ENCODE measurements at places on chromosomes 12 and 14.

DNA sequence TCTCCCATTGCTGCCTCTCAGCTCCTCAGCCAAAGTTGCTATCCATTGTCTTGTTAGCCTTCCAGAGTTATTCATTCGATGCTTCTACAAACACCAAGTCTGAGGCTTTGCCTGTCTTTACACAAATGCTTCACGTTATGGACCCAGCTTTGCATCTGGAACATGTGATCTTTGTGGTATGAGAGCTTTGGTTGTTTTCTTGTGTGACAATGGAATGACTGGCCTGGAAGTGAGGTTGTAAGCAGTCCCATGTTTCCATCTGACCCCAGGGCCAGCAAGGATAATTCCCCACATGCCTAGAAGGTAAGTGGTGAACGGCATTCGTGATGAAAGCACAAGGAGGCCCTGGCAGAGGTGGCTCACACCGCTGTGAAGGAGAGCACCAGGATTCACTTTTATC lies 866.7 kb upstream of the TMEM132C start:
- no peak for DNase-seq

- DNase-seq: no peak
Measured at GRCh38 chr14:63897721-63898163, 44.9 kb downstream of the SYNE2 start.

DNA sequence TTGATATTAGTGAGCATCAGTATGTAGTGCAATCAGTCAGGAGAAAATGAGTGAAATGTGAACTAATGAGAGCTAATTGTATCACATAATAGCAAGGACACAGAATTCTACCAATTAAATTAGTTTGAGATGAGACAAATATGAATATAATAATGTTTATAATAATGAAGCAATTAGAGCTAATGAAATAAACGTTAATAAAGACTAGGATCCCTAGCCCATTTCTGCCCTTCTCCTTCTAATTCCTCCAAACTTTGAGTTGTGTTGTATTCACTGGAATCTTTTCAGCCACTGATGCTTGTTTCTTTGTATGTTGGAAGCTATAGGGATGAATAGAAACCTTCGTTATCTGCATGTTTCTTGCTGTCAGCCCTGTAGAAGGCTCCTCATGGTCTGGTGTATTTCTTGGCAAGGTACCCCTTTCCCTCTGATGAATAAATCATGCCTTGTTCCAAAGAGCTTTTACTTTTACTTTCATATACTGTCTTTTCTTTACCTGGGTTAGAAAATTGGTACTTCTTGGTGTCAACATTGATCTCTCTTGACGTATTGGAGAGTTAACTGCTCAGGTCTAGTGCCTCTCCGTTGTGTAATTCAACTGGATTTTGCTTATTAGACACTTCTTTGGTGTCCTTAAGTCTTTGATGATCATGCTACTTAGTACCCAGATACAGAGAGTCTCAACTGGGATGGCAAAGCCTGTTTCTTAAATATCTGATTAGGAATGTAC lies 154.8 kb downstream of the PTCSC3 start:
- DNase-seq: no peak

DNA sequence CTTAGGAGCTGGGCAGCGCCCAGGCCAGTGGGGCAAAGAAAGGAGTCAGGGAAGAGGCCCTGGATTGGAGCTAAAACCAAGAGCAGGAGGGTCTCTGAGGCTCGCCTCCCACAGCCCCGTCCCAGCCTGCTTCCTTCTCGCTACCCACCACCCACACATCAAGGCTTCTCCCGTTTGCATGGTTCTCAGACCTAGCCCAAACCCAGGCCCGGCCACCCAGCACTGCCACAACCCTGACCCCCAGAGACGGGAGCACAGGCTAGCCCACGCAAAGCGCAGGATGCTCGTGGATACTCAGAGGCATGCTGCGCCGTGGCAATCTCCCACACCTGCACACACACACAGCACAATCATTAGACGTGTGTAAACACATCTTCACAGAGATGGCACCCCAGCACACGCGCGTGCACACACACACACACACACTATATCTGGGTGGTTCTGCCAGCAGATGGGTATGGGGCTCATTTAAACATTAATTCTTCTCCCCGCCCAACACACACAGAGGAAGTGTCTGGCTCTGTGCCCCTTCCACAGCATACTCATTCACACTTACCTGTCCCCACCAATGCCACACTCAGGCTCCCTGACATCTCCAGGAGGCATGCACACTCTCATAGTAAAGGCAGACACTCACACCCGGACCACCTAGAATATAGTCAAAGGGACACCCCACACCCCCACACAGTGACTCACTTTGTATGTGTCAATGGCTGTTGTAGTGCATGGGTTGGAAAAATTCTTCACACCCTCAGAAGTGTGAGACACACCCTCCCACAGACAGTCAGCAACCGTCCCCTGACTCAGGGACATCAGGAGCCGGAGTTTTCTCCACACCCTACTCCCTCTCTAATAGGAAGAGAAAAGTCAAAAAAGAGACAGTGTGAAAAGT lies 1.1 kb downstream of the CARMIL3 start:
- DNase-seq: no peak

GRCh38 chr14:71163842-71164629 lies 256.8 kb downstream of the PCNX1 start:
- DNase-seq: no peak

DNA sequence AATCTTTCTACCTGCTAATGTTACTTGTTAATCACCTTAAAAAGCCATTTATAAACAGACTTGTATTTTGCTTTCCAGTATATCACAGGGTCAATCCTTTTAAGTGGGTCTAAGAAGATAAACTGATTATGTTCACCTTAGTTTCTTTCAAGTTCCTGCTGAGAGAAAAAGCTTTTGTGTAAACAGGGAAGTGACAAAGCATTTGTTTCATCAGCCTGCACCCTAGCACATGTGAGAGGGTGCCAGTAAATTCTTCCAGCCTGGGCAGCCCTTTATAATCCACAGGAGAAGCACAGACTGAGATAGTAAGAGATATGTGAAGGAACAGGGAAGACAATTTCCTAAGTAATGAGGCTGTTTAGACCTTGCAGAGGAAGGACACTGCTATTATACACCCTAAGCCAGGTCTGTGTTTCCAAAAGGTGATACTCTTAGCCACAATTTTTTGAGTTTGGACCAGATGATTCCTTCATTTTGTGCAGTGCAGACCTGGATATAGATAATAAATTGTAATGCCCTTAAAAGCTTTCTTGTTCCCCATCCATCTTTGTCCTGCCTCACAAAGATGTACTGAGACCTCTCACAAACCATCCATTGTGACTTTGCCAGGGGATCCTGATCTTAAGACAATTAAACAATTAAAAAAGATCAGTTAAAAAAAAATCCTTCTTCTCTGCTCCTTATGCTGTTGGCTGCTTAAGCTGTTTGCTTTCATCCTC lies 150.7 kb downstream of the KTN1 start:
- peak; percentile 15 for DNase-seq

- DNase-seq: no peak
Measured at GRCh38 chr12:67994046-67994445, 4.8 kb downstream of the IFNG-AS1 start.

DNA sequence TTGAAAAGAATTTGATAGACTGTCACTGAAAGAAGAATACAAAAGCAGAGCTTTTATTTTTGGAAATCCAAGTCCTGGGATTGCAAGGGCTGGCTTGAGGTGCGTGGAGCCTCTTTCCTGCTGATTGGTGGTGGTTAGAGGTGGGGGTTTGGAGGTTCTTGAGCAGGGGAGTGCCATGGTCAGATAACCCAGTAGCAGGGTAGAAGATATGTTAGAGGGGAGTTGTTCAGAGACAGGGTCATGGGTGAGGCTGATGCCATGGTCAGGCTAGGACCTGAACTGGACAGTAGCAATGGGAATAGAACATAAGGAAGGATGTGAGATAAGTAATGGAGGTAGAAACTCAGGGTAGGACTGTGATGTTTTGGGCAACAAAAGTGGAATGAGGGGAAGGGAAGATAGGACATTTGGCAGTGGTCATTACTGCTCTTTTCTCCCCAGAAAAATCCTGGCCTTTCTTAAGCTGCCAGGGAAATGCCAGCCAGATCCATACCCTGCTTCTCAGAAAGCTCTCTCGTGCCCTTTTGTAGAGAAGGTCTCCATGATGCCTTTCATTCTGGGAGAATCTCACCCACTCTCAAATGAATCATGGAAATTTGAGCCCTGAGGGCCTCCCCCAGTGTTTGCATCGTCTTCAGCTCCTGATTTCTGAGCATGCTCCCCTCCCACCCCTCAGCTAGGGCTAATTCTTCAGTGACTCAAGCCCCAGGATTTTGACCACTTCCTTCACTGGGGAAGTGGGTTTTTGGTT lies 9.5 kb downstream of the EMP1 start:
- no peak for DNase-seq
